ENCODE measurements at places on chromosomes 12 and 14. TPM values are rescaled to one million over a fixed set of nuclear protein-coding genes. Genes with fewer than 3 reads are reported as not detected.

DENR gene
- total RNA-seq, result 44.1 TPM

TBC1D30 gene
- 24.2 TPM for total RNA-seq

HOXC4 gene
- 3.5 TPM for total RNA-seq

AVPR1A gene
- 17.2 TPM for total RNA-seq

R3HDM2 gene
- 75.3 TPM for total RNA-seq

CCDC38 gene
- total RNA-seq, result not detected

TC2N gene
- 119 TPM for total RNA-seq

KRT1 gene
- total RNA-seq, result not detected

SMOC1 gene
- total RNA-seq, result 23.3 TPM

PRDM4 gene
- 34.6 TPM for total RNA-seq

NEUROD4 gene
- not detected for total RNA-seq

RHOF gene
- 20.5 TPM for total RNA-seq

CCDC175 gene
- not detected for total RNA-seq

DRAM1 gene
- total RNA-seq, result 16.4 TPM

- no peak for DNase-seq
Measured at GRCh38 chr12:113899561-113900471, 66.3 kb downstream of the RBM19 start.

GRCh38 chr12:87796961-87797516, 232.2 kb downstream of the C12orf50 start:
- no peak for DNase-seq

- no peak for DNase-seq
Measured at GRCh38 chr12:19739195-19739776, 300.0 kb downstream of the AEBP2 start.

GRCh38 chr12:32365473-32366064, 33.8 kb upstream of the FGD4 start:
- DNase-seq, result peak; percentile 59

- no peak for DNase-seq
Measured at GRCh38 chr12:24639641-24640040, 309.3 kb downstream of the BCAT1 start.

DNA sequence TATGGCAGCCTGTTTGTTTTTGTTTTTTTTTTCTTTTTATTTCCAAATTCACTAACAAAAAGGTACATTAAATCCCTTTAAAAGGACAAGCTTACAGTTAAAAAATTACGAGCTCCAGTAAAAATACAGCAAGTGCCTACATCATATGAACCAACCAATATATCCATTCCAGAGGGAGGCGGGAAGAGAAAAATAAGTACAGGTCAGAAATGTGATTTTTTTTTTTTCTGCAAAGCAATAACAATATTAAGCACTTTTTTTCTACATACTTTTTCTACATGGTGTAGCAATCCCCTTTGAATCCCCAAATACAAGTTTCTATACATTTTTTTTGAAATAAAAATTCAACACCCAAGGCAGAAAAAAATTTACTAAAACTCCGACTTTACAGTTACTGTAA, 100.6 kb downstream of the BCL11B start:
- no peak for DNase-seq

GRCh38 chr14:68501614-68502052, 291.2 kb downstream of the ZFP36L1 start:
- peak; percentile 66 for DNase-seq

GRCh38 chr14:33529787-33530757, 420.8 kb downstream of the EGLN3 start:
- DNase-seq, result no peak

- no peak for DNase-seq
Measured at GRCh38 chr12:51841727-51842126, 6.8 kb downstream of the FIGNL2 start.

DNA sequence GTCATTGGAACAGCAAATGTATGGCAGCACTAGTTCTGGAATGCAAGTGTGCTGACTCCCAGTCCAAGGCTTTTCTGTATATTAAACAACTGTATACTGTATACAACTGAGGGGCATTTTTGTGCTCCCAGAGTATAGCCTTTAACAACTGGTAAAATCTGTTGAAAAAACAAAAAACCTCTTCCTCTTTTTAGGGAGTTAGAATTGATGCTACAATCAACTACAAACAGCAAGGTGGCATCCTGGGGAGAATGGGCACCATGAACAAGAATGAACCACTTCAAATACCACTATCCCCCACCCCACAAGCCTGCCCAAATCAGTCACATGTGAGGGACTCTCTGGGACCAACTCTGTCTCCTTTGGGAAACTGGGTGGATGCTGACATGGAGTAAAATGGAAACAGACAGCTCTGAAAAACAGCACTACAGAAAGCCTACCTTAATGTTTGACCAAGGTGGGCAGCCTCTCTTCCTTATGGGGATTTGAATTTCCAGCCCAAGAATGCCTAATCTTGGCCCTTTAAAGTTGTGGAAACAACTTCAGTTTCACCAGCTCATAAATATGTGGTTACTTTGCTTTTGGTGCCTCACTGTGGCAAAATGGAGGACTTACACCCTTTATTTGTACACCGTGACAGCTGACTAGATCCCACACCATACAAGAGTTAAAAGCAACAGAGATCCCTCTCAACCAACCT, 7.5 kb downstream of the VTI1B start:
- DNase-seq, result no peak

- no peak for DNase-seq
Measured at GRCh38 chr14:34018564-34019244, 67.8 kb upstream of the EGLN3 start.

DNA sequence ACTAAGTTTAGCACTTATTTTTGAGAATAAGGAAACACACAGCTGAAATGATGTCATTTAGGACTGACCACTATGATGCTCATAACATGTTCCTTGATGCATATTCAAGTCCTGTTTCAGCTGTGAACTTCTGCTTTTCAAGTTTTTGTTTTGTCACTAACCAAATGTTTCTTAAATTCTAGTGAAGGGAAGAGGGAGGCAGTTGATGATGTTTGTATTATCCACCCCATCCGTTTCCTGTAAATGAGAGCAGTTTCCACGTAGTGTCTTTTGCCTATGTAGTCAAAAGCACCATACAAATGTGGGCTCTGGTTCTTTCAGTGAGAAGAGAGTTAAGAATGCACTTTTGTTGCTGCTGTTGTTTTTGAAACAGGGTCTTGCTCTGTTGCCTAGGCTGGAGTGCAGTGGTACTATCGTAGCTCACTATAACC, 491.8 kb downstream of the PCNX1 start:
- DNase-seq, result no peak

DNA sequence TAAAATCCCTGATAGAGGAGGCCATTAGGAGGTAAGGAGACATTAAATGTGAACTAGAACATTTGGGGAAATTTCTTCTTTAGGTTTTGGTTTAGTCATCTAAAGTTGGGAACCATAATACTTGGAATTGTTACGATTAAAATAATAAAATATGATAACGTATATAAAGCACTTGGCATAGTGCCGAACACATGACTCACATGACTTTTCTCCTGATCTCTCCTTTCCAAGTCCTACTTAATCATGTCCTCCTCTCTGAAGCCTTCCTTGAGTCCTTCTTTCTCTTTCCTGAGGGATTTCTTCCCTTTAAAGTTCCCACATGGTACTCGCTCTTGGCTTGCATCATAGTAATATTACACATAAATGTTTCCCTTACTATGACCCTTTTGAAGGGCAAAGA, 20.0 kb downstream of the BEST3 start:
- DNase-seq, result no peak

- DNase-seq, result no peak
Measured at GRCh38 chr12:61757831-61758505, 502.2 kb upstream of the USP15 start.

- DNase-seq, result no peak
Measured at GRCh38 chr12:120678572-120678971, 8.4 kb upstream of the MLEC start.

- no peak for DNase-seq
Measured at GRCh38 chr12:76470028-76470939, 89.3 kb downstream of the OSBPL8 start.

GRCh38 chr12:104480012-104480411, 23.3 kb downstream of the CHST11 start:
- DNase-seq, result no peak

DNA sequence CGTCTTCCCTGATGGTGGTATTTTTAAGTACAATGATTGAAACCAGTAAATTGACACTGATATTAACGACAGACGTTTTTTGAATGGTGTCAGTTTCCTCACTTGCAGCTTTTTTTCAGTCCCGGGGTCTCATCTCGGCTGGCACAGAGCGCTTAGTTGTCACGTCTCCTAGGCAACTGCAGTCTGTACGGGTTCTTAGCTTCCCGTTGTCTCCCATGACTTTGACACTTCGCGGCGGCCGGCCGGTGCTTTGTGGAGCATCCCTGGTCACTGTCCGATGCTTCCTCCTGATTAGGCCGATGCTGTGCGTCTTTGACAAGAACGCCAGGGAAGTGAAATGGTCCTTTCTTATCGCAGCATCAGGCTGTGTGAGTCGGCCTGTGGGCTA, 67.4 kb downstream of the ADGRD1 start:
- no peak for DNase-seq

- no peak for DNase-seq
Measured at GRCh38 chr14:50998612-50999011, 54.3 kb upstream of the PYGL start.

- no peak for DNase-seq
Measured at GRCh38 chr14:89933002-89933401, 21.5 kb downstream of the EFCAB11 start.

- DNase-seq, result no peak
Measured at GRCh38 chr14:36021030-36021422, 155.5 kb downstream of the PTCSC3 start.

- no peak for DNase-seq
Measured at GRCh38 chr14:94059998-94060397, 21.0 kb downstream of the DDX24 start.

- DNase-seq, result no peak
Measured at GRCh38 chr12:95593266-95593871, 42.1 kb upstream of the USP44 start.

DNA sequence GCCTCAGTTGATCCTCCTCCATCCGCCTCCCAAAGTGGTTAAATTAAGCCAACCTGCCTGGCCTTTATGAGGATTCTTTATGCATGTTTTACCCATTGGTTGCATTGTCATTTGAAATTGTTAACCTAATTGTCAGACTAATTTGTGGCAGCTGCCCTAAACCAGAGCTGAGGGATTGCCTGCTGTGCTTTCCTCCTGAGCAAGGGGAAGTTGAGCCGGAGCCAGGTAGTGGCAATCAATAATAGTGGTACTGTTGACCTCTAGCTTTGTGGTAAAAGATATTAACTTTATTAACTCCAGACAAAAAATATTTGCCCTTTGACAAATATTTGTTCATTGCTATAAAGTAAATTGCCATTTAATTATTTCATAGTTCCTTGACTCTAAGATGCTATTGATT, 5.6 kb upstream of the HEBP1 start:
- no peak for DNase-seq

DNA sequence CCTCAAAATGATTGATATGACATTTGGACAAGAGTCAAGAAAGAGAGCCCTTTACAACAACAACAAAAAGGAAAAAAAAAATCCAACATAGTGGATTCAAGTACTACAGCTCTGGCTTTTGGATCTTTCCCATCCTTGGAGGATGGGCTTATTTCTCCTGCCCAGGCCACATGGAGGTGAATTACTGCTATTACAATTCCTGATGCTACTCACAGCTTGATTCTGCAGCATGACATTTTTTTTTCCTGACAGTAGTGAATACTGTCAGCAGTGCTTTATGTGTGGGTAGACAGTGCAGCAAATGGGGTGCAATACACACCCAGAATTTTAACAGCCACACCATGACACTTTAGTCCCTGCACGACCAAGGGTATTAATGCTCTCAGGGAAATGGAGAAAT, 42.5 kb upstream of the HSP90B1 start:
- DNase-seq, result no peak

GRCh38 chr14:54197369-54197768, 199.4 kb upstream of the CDKN3 start:
- no peak for DNase-seq

DNA sequence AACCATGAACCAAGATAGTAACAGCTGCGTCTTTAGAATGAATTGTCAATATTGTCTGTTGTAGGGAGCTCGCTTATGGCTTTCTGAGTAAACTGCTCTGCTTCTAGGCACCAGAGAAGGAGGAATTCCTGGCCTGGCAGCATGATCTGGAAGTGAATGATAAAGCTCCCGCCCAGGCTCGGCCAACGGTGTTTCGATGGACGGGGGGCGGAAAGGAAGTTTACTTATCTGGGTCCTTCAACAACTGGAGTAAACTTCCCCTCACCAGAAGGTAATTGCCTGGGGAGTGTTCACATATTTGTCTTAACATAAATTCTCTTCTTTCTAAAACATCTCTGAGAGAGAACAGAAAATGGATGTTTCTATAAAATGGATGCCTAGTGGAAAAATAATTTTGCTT, 4.3 kb downstream of the PRKAB1 start:
- no peak for DNase-seq

DNA sequence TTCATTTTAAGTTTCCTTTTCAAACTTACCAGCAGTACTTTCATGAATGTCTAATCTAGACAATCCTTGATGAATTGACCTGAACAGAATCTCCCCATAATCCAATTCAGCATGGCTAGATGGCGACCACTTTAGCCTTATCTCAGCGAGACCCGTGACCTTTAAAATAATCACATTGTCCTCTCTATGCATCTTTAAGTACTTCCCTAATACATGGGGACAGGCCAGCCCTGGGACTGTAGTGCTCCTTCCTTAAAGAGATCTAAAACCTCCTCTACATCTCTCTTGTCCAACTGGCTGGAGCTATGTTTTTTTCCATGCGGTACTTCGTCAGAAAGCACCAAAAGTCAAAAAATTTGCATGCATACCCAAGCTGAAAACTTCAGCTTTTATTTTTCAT, 746.0 kb downstream of the VRK1 start:
- DNase-seq, result no peak

DNA sequence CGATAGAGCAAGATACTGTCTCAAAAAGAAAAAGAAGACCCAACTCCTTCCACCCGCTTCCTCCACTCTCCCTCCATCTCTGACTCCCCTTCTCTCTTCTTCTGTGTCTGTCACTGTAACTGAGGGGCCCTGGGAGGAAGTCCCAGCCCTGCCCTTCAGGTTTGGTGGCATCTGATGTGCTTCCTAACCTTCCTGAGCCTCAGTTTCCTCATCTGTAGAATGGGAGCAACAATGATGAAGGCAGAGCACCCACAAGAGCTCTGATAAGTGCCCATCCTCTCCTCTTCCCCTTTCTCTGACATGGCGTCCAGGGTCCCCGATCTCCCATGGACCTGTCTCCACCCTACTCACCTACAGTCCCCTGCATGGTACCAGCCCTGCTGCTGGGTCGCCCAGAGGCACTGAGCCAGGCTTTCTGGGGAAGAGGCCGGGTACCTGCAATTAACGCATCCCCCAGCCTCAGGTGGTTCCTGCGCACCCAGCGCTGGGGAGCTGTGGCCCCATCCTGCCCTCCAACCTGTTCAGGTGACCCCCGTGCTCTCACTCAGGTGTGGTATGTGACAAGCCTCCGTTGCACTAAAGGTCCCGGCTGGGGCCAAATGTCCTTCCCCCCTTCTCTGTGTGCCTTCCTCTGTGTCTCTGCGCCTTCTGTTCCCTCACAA, 13.2 kb downstream of the FOXN4 start:
- no peak for DNase-seq

- no peak for DNase-seq
Measured at GRCh38 chr12:68695454-68695853, 8.7 kb downstream of the NUP107 start.

GRCh38 chr14:44966601-44967336, 4.8 kb downstream of the TOGARAM1 start:
- DNase-seq, result no peak

Data from ureter (tissue), 1 donor.